MCF 10A (cell line): ENCODE measurements at places on chromosomes 7 and 10. TPM values are rescaled to one million over a fixed set of nuclear protein-coding genes. Genes with fewer than 3 reads are reported as not detected.

The PNLIPRP3 gene
- 7.6 and 9.5 TPM in 2 replicates for total RNA-seq

DNA sequence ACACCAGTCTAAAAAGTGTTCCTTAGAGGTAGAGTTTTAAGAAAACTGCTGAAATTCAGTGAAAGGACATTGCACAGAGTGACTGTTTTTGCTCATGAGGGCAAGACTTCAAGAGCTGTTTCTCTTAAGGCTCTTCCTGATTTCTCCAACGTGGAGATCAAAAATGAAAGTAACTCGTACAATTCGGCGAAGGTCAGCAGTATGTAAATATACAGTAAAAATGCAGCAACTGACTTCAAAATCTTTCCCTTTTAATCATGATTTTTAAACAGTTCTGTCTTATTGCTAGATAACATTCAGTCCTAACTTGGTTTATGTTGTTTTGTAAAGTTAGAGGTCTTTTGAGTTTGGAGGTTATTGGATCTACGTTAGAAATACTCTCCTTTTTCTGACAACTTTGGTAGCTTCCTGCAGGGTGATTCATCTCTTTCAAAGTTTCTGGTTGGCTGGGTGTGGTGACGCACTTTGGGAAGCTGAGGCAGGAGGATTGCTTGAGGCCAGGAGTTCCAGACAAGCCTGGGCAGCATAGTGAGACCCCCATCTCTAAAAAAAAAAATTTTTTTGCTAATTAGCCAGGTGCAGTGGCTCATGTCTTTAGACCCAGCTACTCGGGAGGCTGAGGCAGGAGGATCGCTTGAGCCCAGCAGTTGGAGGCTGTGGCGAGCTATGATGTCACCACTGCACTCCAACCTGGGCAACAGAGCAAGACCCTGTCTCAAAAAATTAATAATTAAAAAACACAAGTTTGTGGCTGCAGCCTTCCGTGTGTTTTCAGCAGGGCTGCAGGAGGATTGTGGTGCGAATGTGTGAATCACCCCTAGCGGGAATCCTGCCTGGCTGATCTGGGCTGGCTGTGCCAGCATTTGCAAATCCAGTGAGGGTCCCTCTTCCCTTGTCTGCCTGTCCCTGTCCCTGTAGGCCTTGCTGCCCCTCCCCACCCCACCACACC is 29.2 kb upstream of the AP5Z1 start:
- H3K4me3 ChIP-seq, result peak overlapping the region; percentile 73
- peak; percentile 62 for DNase-seq
- H3K4me1 ChIP-seq, result peaks cover 4% of the 10 kb centered on the region
- no peaks in the 10 kb centered on the region for H3K27me3 ChIP-seq
- peak overlapping the region; percentile 97 for H3K27ac ChIP-seq
- peaks cover 70% of the 10 kb centered on the region for H3K36me3 ChIP-seq

GRCh38 chr7:142300689-142301088 is 42.8 kb upstream of the PRSS58 start:
- H3K4me3 ChIP-seq, result no peak overlapping the region
- DNase-seq, result peak; percentile 36
- peaks cover 42% of the 10 kb centered on the region for H3K27me3 ChIP-seq
- no peaks in the 10 kb centered on the region for H3K4me1 ChIP-seq
- no peak overlapping the region for H3K27ac ChIP-seq

- DNase-seq, result no peak
- H3K27me3 ChIP-seq, result no peaks in the 10 kb centered on the region
- peaks cover 9% of the 10 kb centered on the region for H3K36me3 ChIP-seq
- peaks cover 4% of the 10 kb centered on the region for H3K4me1 ChIP-seq
- no peak overlapping the region for H3K4me3 ChIP-seq
These were observed 5.6 kb upstream of the GARS1 start for GRCh38 chr7:30589111-30589510.

DNA sequence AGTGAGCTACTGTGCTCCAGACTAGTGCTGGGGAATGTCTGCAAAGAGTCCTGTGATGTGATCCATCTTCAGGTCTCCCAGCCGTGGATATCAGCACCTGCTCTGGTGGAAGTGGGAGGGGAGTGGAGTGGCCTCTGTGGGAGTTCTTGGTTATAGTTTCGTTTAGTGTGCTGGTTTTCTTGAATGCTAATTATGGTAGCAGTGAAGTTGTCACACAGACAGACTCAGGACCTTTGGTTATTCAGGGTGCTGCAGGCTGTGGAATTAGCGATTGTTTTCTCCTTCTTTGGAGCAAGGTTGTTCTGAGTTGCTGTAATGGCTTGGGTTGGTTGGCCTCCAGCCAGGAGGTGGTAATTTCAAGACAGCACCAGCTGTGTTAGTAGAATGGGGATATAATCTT is 132.7 kb upstream of the HGF start:
- H3K4me1 ChIP-seq, result no peaks in the 10 kb centered on the region
- no peak overlapping the region for H3K4me3 ChIP-seq
- no peaks in the 10 kb centered on the region for H3K36me3 ChIP-seq
- H3K27me3 ChIP-seq, result peaks cover 63% of the 10 kb centered on the region
- no peak for DNase-seq

- H3K27ac ChIP-seq, result no peak overlapping the region
- H3K27me3 ChIP-seq, result peaks cover 56% of the 10 kb centered on the region
- no peaks in the 10 kb centered on the region for H3K36me3 ChIP-seq
- no peak for DNase-seq
- no peak overlapping the region for H3K4me3 ChIP-seq
These were observed 6.6 kb downstream of the GDF10 start for GRCh38 chr10:47306387-47307210.

GRCh38 chr7:134276951-134277350 is 39.8 kb downstream of the SLC35B4 start:
- DNase-seq, result no peak
- no peak overlapping the region for H3K27ac ChIP-seq
- no peaks in the 10 kb centered on the region for H3K4me1 ChIP-seq

- H3K36me3 ChIP-seq, result no peaks in the 10 kb centered on the region
- H3K27ac ChIP-seq, result no peak overlapping the region
- no peaks in the 10 kb centered on the region for H3K4me1 ChIP-seq
- peak; percentile 20 for DNase-seq
These were observed 1054.9 kb upstream of the C7orf33 start for GRCh38 chr7:147535701-147536111.
